Neural crest cell (in vitro differentiated cells): ENCODE measurements at places on chromosomes 16 and 17. TPM values are rescaled to one million over a fixed set of nuclear protein-coding genes. Genes with fewer than 3 reads are reported as not detected.

- peak; percentile 35 for DNase-seq
These were observed 244.9 kb downstream of the STX8 start for GRCh38 chr17:9330611-9331271.

DNA sequence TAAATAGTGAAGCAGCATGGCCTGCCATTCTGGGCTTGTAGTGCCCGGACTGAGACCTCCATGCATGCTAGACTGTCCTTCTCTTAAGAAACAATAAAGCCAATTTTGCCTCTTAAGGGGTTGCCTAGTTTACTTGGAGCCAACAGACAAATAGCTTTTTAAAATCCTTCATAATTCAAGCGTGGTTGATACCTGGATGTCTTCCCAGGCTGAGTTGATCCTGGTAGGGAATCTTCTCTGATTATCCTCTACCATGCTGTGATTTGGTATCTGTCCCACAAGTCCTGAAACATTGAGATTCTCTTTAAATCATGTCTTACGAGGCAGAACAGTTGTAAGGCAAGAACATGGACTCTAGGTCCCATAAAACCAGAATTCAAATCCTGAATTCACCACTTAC is 359.6 kb upstream of the CCL2 start:
- no peak for DNase-seq

GRCh38 chr16:84839956-84840355 is 20.2 kb downstream of the CRISPLD2 start:
- DNase-seq, result no peak

Gene CHRNE
- 0.21 TPM in 1 of 2 replicates, not detected in the other for total RNA-seq

Gene EVPL
- total RNA-seq, result not detected in 2 replicates

Gene CENPT
- 78.2 and 83.5 TPM in 2 replicates for total RNA-seq

Gene TEKT3
- total RNA-seq, result 0.42 and 0.55 TPM in 2 replicates
